Fibroblast of skin of right biceps (primary cell): ENCODE measurements at places on chromosomes 4 and X.

DNA sequence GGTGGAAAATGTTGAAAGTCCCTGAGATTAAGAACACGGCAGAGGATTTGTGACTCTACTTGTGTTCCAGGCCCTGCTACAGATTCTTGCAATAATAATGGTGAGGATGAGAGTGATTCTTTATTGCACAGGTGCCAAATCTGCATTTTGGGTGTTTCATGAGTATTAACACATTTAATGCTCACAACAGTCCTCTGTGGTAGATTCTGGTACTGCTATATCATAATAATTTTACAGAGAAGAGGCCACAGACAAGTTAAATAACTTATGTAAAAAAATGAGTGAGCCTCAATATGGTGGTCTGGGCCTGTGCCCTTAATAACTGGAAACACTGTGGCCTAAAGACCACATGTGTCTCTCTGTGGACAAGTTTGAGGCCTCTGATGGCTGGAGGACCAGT lies 124.3 kb downstream of the C4orf33 start:
- no peak for DNase-seq

GRCh38 chrX:10568428-10568827 lies 52.0 kb downstream of the MID1 start:
- DNase-seq, result no peak

- no peak for DNase-seq
Measured at GRCh38 chr4:148095346-148095923, 346.8 kb downstream of the NR3C2 start.

DNA sequence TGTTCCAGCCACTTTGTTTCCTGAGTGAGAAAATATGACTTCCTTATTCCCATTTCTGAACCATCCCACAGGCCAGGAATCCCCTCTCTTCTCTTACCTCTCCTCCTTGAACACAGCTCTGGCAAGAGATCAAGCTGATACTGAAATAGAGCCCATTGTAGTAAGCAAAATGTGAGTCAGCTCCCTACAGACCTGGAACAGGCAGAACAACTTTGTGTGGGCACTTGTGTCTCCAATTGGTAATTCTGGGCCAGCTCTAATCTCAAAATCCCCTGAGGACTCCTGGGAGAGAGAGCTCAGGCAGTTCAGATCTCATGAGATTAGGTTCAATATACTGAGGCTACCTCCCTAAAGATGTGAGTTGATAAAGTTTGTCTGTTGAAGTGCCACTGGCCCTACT lies 213.5 kb downstream of the GUCY2F start:
- DNase-seq, result no peak

- DNase-seq, result peak; percentile 49
Measured at GRCh38 chr4:123741906-123742305, 345.3 kb downstream of the SPRY1 start.

GRCh38 chr4:128525387-128525786 lies 237.8 kb upstream of the PGRMC2 start:
- DNase-seq, result peak; percentile 72

- no peak for DNase-seq
Measured at GRCh38 chr4:117249333-117249732, 164.0 kb upstream of the TRAM1L1 start.

DNA sequence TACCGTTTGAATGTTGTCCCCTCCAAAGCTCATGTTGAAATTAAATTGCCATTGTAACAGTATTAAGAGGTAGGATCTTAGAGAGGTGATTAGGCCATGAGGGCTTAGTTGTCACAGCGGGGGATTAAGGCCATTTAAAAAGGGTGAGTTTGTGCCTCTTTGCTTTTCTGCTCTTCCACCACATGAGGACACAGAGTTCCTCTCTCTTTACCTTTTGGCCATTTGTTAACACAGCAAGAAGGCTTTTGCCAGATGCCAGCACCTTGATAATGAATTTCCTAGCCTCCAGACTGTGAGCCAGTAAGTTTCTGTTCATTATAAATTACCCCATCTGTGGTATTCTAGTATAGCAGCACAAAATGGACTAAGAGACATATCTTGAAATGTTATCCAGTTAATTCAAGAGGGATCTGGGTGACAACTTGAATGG lies 7.8 kb upstream of the HERC3 start:
- no peak for DNase-seq

GRCh38 chr4:60389633-60390032 lies 810.5 kb upstream of the ADGRL3 start:
- DNase-seq, result no peak

GRCh38 chr4:36353998-36354397 lies 72.6 kb downstream of the DTHD1 start:
- no peak for DNase-seq

DNA sequence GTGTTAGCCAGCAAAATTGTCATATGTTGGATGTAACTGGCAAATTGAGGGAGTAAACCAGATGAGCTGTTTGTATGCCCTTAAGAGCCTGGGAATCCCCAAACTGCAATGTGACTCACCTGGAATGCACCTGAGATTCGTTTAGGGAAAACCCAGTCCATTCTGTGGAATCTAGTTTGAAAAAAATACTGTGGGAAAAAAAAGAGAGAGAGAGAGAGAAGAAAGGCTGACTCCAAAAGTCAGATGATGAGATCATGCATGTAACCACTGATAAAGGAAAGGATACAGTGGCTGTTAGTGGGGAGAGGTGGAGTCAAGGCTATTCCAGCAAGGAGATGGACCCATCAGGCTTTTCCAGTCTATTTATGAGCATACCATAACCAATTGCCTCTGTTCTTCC lies 48.5 kb downstream of the SLC9A7 start:
- peak; percentile 18 for DNase-seq

GRCh38 chrX:43345166-43345565 lies 310.9 kb upstream of the MAOA start:
- DNase-seq, result no peak

DNA sequence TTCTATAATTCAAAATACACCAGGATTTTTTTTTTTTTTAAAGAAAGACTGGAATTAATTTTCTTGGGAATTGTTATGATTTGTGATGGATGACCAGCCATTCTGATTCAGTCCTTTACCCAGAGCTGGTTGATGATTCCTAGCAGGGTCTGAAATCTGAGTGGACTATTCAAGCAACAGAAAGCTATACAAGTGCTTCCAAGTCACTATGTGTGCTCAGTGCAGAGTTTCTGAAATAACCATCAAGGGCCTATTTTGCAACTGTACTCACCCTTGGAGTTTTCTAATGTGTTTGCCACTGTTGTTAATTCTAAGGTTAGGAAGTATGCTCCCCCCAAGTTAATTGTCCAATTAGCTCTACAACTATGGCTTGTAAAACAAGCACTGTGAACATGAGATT lies 137.7 kb upstream of the RAPGEF2 start:
- DNase-seq, result no peak
